T-helper 2 cell treated with Interferon-gamma antibody and Interleukin-4, amounts not matched to agents 5 μg/mL and 100 μg/mL, for 36 hours (primary cell): ENCODE measurements at places on chromosomes 11 and 22.

- no peak for DNase-seq
Measured at GRCh38 chr22:45317551-45318167, 7.9 kb downstream of the FAM118A start.

- no peak for DNase-seq
Measured at GRCh38 chr11:35230388-35230787, 91.4 kb downstream of the CD44 start.

DNA sequence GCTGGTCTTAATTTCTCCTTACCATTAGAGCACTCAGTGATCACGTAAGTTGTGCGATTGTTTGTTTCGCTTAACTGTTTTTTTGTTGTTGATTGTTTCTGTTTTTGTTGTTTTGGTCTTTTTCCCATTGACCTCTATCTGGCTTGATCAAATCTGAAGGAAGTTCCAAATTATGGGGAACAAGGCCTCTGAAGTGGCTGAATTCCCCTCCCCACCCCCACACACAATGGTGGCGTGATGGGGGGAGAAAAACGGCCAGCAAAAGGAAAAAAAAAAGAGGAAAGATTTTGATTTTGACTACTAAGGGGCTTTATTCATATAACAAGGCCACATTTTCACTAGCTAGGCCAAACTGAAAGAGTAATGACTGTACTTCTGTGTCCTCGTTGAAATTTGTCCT is 53.6 kb downstream of the OSBPL5 start:
- DNase-seq = no peak

GRCh38 chr11:83558281-83558680 is 272.1 kb upstream of the CCDC90B start:
- DNase-seq = no peak

GRCh38 chr11:86687185-86687778 is 14.9 kb upstream of the ME3 start:
- DNase-seq = no peak

GRCh38 chr11:95487391-95487790 is 256.4 kb upstream of the SESN3 start:
- DNase-seq = peak; percentile 14

DNA sequence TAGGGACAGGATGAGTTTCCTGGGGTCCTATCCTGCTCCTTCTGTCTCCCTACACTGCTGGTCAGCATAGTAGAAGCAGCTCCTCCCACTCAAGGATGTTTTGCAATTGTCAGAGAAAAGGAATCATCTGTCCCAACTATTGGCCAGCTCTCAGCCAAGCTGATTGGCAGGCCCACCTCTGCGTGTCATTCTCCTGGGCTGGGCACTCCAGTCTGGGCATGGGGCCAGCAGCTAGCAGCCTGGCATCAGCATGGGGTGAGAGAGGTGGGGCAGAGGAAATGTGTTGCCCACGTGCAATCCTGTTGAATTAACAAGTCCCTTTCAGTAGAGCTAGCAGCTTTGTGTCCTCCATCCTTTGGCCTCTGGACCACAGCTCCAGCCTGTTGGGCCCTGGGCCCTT is 14.1 kb downstream of the ANKK1 start:
- DNase-seq = no peak

DNA sequence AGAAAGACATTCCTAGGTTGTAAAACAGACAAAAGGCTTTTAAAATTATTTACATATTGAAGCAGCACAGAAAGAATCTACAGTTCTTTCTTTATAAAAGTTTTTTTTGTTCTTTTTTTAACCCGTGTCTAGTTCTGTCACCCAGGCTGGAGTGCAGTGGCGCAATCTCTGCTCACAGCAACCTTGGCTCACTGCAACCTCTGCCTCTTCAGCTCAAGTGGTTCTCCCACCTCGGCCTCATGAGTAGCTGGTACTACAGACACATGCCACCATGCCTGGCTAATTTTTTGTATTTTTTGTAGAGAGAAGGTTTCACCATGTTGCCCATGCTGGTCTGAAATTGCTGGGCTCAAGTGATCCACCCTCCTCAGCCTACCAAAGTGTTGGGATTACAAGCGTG is 3.8 kb upstream of the INCENP start:
- no peak for DNase-seq

DNA sequence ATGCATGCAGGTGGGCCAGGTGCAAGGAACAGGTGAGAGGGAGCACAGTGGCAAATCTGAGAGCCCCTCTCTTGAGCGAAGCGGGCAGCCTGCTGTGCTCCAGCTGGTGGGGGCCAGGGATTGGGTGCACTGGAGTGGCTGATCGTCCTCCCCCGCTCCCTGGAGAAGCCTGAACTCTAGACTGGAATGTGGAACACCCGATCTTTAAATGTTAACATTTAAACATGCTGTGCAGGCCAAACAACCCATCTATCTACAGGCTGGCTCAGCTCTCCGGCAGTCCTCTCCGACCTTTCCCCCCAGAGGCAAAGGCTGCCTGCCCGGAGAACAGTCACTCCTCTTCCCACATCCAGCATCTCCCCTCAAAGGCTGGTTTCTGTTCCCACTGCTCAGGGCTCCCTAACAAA is 5.1 kb downstream of the MRGPRF start:
- no peak for DNase-seq

- DNase-seq = no peak
Measured at GRCh38 chr11:132971351-132971750, 561.0 kb downstream of the OPCML start.

DNA sequence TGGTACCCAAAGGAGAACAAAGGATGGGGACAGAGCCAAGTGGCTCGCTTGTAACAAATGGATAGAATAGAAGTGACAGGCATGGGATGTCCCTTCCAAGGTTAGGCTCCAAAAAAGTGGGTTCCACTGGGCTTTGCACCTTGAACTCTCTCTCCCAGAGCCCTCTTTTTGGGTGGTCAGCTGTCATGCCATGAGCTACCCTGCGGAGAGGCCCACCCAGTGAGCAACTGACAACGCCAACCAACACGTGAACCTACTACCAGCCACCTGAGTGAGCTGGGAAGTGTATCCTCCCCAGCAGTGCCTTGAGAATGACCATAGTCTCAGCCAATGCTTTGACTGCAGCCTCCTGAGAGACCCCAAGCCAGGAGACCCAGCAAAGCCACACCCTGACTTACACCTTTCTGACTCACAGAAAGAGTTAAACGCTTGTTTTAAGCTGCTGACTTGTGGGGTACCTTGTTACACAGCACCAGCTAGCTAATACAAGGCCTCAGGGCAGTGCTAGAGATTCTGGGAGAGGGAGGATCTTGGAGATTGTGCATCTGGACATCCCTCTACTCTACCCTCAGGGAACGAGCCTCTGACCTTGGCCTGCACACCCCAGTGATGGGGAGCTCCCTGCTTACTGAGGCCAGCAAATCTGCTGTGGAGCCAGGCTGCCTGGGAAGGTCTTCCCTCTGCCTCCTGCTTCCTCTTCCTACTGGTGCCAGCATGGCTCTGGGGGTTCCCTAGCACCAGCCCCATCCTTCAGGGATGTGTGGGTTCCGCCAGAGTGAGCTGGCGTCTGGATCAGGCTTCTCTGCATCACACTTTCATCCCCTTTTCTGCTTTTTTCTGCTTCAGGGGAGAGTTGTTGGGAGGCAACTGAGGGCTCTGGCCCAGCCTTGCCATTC is 29.1 kb upstream of the RFPL3 start:
- DNase-seq = no peak

GRCh38 chr11:130964058-130964792 is 47.9 kb upstream of the SNX19 start:
- DNase-seq = no peak

GRCh38 chr11:117026593-117027330 is 71.5 kb downstream of the SIK3 start:
- DNase-seq = no peak

DNA sequence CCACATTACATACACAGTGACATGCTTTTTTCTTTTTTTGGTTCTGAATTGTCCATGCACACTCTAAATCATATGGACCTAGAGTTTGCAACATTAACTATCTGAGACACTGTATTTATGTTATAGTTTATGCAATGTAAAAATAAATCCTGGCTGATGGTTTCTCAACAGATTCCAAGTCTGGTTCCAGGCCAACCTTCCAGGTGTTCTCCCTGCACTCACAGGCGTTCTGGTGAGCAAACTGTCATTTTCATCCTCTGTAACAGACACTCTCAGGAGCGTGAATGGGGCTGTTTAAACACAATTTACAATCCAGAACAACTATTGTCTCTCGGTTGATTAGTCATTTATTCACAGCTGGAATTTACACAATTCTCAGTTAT is 36.5 kb upstream of the ANKK1 start:
- no peak for DNase-seq

DNA sequence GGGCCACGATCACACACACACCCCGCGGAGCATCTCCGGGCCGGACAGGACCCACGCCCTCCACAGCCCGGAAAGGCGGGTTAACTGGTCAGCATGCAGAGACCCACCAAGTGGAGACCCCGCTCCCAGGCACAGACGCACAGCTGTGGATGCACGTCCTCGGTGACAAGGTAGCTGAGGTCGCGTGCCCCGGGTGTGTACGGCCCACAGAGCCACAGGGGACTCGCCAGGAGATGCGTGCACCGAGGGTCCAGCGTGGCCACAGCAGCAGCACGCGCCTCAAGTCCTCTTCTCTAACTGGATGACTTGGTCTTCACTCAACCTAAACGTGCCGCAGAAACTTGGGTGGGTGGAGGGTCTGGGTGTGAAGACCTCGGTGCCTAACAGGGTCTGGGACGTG is 5.5 kb downstream of the H19 start:
- no peak for DNase-seq

- DNase-seq = no peak
Measured at GRCh38 chr11:33697997-33698396, 2.6 kb downstream of the C11orf91 start.

DNA sequence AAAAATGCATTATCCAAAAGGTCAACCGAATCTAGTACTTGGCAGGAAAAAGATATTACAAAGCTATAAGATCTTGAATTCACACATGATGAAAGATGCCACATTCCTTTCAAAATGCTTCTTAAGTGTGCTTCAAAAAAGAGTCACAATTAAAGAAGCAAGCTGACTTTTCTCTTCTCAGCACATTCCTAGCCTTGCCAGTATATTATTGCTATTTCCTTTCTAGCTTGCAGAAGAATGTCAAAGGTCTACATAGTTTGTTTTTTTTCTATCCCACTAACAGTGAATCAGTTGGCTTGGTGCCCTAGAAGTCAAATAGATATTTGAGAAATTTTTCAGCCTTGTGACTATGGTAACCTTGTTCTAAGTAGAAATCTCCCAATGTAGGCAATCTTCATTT is 56.8 kb downstream of the GUCY1A2 start:
- no peak for DNase-seq

GRCh38 chr11:116217006-116217405 is 555.8 kb downstream of the BUD13 start:
- DNase-seq = peak; percentile 13

GRCh38 chr11:119471329-119471728 is 48.4 kb upstream of the THY1 start:
- DNase-seq = no peak

DNA sequence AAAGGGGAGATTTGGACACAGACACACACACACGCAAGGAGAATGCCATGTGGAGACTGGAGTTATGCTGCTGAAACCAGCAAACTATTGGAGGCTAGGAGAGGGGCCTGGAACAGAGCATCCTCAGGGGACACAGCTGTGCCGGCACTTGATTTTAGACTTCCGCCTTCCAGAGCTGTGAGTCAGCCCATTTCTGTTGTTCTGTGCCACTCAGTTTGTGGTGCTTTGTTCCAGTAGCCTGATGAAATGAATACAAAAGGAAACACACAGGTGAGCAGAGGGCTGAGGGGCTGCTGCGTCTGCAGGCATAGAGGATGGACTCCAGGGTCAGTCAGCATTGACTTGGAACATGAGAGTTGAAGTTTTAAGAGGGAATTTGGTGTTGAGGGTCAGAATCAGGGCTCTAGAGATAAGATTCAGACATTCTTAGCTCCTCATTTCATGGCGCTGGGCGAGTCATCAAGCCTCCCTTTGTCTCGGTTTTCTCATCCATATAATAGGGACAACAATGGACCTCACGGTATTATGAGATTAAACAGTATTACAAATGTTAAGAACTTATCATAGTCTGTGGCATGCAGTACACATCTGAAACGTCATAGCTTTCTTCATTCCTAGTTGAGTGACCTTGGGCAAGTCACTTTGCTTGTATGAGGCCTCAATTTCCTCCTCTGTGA is 191.0 kb downstream of the MIAT start:
- no peak for DNase-seq

- no peak for DNase-seq
Measured at GRCh38 chr22:27480487-27480886, 321.1 kb downstream of the MN1 start.

DNA sequence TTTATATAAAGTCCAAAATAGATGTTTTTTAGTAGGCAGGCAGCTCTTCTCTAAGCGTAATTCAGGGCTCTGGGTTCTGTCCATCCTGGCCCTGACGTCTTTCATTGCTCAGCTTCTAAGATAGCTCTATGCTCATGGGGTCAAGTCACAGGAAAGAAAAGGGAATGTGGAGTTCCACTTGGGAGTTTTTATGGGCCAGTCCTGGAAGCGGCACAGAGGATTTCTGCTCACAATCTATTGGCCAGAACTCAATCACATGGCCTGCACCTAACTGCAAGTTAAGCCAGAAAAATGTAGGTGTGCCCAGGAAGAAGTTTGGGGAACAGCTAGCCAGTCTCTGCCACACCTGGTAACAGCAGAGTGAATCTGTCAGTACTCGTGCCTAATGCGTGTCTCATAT is 7.4 kb upstream of the ZBTB16 start:
- DNase-seq = no peak

GRCh38 chr11:117823294-117823945 is 1.1 kb downstream of the FXYD2 start:
- no peak for DNase-seq

DNA sequence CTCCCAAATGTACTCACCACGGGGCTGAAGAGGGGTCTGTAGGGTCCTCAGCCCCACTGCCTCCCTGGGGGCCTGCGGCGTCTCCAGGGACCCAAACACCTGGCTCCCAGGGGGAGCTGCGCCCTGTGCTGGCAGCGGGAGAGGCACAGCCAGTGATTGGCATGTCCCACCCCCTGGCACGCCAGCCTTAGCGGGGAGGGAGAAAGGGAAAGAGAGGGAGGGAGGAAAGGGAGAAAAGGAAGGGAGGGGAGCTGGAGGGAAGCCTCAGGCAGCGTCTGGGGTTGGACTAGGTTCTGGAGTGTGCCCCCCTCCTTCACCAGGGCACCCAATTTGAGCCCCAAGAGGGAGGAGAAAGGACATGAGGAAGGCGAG is at the start of gene CHRM1:
Gene CHRM1, minus strand, starts transcription at position 163 of the 372 bp plus-strand sequence. CDS start 10,263 bp downstream, outside the sequence.
- DNase-seq = no peak

GRCh38 chr11:24238771-24239645 is 257.8 kb upstream of the LUZP2 start:
- no peak for DNase-seq
